ENCODE measurements at places on chromosomes 6 and 20. TPM values are rescaled to one million over a fixed set of nuclear protein-coding genes. Genes with fewer than 3 reads are reported as not detected.

The SPATA2 gene
- 7.2 TPM for total RNA-seq

The TOX2 gene
- 1.5 TPM for total RNA-seq

The NDUFAF5 gene
- 39.1 TPM for total RNA-seq

The SOX18 gene
- total RNA-seq, result 1.4 TPM

The POM121L2 gene
- not detected for total RNA-seq

The HDGFL1 gene
- total RNA-seq, result not detected

Measured in activated naive CD4-positive, alpha-beta T cell treated with anti-CD3 and anti-CD28 coated beads, Interleukin-2, amount 50 U/mL, for 72 hours (primary cell).